ENCODE measurements at places on chromosomes 1 and 21.

DNA sequence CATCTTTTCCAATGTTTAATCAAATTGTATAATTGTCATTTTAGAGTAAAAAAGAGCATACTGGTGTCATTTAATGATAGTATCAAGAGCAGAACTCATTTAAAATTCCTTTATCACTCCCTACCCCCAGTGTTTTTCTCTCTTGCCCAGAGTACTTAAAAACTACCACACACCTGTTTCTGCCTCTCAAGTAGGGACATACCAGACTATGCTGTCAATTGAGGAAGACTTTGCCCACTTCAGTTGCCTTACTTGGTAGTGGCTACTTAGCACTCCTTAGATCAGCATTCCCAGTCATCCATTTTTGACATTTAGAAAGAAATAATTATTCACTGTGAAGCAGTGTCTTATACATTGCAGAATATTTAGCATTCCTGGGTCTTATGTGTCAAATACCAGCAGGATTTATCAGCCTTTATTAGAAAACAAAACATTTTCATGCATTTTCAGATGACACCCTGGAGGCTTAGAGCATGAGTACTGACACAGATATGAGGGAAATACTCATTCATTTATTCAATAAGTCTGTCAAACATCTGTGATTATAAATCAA lies 127.5 kb upstream of the RGS1 start:
- DNase-seq: no peak

DNA sequence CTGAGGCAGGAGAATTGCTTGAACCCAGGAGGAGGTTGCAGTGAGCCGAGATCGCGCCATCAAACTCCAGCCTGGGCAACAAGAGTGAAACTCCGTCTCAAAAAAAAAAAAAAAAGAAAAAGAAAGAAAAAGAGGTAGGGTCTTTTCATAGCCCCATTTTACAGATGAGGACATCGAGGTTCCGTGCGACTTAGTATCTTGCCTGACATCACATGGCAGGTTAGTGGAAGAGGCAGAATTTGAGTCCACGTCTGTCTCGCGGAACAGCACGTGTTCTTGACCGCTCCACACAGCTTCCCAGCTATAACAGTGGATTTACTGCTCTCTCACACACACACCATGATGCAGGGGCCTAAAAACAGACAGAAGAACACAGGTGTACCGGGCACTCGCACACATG lies 1.1 kb downstream of the CTRC start:
- DNase-seq: no peak

- DNase-seq: no peak
Measured at GRCh38 chr1:23963617-23964234, 4.1 kb downstream of the PNRC2 start.

DNA sequence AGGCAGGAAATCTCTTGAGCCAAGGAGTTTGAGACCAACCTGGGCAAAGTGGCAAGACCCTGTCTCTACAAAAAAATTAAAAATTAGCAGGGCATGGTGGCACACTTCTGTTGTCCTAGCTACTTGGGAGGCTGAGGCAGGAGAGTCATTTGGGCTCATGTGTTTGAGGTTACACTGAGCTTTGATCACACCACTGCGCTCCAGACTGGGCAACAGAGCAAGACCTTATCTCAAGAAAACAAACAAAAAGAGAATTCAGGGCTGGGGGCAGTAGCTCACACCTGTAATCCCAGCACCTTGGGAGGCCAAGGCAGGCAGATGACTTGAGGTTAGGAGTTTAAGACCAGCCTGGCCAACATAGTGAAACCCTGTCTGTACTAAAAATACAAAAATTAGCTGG lies 17.8 kb upstream of the SLC16A1 start:
- no peak for DNase-seq

DNA sequence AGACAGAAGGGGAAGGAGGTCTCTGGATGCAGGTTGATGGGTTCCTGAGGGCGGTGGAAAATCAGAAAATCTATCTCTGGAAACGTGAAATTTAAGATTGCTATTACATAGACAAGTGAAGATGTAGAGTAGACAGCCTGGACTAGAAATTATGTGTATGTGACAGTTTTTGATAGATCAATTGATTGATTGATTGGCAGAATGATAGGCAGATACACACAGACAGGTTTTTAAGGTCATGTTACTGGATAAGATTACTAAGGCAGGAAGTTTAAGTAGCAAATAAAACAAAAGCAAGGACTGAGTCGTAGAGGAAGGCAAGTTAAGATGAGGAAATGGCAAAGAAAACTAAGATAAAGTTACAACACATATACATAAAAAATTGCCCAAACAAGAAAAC lies 124.7 kb downstream of the RGS21 start:
- no peak for DNase-seq

DNA sequence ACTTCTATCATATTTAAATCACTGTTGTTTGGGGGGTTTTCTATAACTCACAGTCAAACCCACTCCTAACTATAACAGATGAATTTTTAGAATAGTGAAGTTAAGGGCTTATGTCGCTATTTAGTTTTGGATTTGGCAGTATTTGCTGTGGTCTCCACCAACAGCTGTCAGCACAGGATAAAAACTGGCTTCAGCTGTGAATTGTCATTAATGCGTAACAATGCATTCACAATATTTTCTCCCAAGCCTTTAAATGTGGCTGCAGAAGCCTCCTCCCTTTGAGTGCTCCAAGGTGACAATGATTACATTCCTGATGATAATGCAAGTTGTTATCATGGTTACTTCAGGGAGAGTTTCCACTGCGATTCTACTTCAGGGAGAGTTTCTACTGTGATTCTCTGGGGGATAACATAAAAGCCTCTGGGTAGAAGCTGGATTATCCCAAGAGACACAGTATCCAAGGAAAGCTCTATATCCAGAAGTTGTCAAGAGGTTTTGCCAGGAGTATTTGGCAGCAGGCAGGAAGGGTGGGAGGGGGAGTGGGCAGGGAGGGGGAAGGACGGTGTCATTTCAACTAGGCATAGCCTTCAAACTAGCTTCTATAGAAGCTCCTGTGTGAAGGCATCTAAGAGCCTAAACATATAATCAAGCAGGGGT lies 14.9 kb upstream of the SMIM12 start:
- DNase-seq: no peak

- no peak for DNase-seq
Measured at GRCh38 chr1:198113342-198113750, 43.5 kb upstream of the NEK7 start.

All from iPS DF 6.9 (cell line).